Fibroblast of skin of right quadriceps (primary cell): ENCODE measurements at places on chromosomes 5 and 9.

DNA sequence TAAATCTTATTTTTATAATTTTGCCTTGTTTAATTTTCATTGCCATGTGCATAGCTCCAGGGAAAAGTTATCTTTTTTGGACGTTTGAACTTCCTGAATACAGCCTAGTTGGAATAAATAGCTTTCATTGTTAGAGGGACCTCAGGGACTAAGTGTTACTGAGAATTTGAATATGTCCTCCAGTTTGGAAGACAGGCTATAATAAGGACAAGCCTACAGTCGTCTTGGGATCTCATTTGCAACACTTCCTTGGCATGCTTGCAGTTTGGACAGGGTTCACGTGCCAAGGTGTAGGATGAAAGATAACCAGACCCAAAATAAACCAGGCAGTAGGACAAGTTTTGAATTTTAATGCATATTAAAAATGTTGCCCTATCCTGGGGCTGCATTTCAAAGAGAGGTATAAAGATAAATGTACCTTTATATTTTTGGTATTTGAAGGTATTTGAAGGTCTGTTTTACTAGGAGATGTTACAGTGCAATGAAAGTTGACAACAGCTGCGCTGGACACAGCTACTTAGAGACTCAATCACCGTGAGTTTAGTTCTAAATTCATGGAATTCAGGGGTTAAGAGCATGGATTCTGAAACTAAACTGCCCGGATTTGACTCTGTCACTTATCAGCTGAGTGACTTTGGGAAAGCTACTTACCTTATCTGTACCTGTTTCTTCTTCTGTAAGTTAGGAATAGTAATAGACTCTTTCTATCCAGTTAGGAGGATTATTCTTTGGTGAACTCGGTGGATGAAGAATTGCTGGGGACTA is 134.1 kb downstream of the ACTBL2 start:
- no peak for DNase-seq

GRCh38 chr5:81572201-81572600 is 178.3 kb upstream of the ACOT12 start:
- peak; percentile 62 for DNase-seq

- no peak for DNase-seq
Measured at GRCh38 chr5:43652537-43653302, 49.7 kb downstream of the NNT start.

DNA sequence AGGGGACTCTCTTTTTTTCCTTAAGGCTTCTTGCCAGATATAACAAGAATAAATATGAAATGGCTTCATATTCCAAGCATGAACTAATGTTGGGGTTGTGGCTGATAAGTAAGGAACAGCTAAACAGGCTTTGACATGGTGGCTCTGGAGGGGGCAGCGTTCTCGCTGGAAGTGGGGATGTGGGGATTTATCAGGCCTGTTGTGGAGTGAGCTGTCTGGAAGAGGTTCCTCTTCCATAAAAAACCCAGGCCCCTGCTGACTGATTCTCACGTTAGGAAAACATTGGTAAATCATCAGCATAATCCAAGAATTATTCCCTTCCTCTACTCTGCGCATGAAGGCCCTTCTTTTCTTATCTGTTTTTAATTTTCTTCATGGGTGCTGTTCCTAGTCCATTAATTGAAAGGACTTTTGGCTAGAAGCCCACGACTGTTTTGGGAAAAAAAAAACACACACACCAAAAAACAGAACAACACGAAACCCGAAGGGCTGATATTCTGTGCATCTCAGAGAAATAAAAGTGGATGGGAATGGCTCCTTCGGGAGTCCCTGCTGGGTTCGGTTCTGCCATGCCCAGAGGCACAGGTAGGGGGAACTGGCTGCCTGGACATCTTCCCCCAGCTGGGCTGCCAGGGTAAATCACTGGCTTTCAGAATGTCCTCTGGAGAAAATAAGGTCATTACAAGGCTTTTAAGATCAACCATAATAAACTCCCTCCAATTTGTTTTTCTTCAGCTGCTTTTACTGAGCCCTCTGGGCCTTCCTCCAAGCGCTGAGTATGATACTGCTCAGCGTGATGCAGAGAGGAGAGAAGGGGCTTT is 297.0 kb downstream of the SLIT3 start:
- peak; percentile 25 for DNase-seq

DNA sequence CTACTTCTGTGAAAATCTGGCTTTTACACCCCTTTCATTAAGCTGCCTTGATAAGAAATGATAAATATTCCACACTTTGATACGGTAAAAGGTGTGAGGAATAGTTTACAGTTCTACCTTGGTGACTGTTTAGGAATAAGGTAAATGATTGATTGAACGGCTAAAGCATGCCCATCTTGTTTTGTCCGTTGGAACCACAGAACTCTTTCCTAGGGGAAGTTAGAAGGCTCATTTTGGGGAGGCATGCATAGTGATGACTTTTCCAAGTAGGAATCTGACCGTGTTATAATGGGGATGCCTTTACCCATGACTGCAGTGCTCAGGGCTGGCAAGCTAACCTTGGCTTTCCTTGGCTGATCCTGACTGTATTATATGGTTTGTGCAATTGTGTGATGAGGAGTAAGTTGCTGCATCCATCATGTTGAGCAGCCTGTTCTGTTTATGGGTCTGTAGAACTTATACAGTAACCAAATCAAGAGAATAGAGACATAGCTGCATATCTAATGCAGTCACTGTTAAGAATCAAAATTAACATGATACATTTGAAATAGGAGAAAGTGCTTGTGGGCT is 24.5 kb downstream of the PCSK5 start:
- no peak for DNase-seq

GRCh38 chr9:116152390-116152789 is 1.2 kb upstream of the PAPPA start:
- no peak for DNase-seq

DNA sequence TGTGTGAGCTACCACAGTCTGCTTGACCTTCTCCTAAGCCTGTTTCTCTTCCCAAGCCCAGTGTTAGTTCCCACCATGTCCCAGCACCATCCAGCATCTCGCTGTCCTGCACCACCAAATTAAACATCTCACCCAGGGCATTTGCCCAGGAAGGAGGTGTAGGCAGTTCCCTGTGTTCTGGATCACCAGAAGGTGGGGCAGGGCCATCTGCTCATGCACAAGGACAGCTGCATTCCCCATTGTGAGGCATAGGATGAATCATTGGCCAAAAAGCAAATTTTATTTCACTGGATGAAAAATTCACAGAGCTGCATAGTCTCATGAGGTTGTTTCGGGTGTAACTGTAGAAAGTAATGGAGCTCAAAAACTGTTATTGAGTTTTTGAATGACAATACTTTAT is 89.5 kb upstream of the GRIA1 start:
- peak; percentile 45 for DNase-seq

DNA sequence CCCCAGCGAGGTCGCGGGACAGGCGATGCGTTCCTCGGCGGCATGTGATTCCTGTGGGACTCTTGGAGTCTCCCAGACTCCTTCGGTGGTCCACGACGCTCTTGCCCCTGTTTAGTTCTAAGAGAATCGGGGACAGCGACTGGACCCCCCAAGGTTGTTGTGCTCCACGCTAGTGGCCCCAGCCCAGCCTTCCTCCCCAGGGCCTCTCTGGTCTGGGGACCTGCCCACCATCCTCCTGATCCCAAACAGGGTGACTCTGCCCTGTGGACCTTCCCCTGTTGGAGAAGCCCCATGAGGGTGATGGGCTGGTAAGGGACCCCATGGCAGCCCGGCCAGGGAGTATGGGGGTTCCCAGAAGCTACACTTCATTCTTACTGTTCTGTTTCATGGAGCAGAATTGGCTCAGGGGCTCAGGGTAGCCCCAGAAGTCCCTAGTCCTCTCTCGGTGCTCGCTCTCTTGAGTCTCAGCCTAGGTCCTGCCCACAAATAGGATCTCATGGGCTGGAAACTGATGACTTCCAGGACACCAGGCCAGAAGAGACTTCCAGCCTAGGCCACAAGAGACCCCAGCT is 880 bp downstream of the CARD19 start:
- DNase-seq: no peak

DNA sequence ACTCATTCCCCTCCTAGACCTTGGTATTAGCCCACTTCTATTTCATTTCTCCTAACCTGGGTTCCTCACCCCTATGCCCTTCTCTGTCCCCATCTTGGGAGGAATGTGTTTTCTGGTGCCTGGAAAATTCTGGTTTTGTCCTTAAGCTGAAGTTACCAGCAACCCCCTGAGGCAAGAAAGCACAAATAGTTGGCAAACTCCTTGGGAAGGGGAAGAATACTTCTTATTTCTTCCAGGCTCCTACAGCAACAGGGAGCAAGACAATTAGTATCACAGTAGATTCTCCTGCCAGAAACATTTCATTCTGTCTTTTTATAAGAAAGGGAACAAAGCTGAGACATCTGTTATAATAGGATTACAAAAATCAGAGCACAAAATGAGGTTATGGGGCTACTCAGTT is 142.5 kb downstream of the SNCAIP start:
- DNase-seq: no peak

GRCh38 chr9:135612437-135612836 is 26.9 kb downstream of the GLT6D1 start:
- no peak for DNase-seq

- DNase-seq: no peak
Measured at GRCh38 chr5:144979516-144980264, 809.0 kb downstream of the KCTD16 start.

- no peak for DNase-seq
Measured at GRCh38 chr5:176737746-176738636, 72.4 kb upstream of the UNC5A start.

DNA sequence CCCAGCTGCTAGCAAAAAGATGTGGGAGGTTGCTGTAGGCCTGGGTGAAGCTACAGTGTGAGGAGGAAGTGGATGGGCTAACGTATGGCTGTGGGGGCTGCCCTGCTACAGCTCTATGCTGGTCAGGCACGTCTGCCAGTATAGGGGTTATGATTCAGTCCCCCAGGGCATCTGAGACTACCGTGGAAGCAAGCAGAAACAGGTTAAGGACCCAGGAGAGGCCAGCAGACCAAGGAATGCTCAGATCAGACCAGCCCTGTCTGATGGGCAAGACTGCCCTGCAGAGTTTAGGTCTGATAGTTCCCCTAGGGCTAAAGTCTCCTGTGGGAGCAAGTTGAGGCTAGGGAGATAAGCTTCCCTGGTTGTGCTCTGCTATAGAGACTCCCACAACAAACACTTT is 416.1 kb upstream of the CTNND2 start:
- DNase-seq: no peak

- DNase-seq: peak; percentile 61
Measured at GRCh38 chr5:138654281-138654867, 79.2 kb upstream of the HSPA9 start.

DNA sequence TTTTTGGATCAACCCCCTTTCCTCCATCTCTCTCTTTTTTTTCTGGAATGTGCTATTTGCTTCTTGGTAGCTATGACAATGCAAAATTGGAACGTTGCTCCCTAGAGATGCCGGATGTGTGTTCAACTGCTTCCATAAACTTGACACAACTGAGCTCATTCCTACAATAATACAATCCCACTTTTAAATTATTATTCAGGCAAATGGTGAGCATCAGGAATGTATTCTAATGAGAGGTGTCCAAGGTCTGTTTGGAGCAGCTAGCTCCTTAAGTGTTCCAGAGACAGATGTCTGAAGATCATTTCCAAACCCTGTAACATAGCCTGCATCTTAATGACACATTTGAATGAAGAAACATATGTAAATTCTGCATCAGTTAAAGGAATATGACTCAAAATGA is 518.4 kb downstream of the TAF11L14 start:
- no peak for DNase-seq

- DNase-seq: no peak
Measured at GRCh38 chr9:113522858-113523257, 59.3 kb downstream of the RGS3 start.
